ENCODE measurements at places on chromosomes 6 and 20. TPM values are rescaled to one million over a fixed set of nuclear protein-coding genes. Genes with fewer than 3 reads are reported as not detected.

DNA sequence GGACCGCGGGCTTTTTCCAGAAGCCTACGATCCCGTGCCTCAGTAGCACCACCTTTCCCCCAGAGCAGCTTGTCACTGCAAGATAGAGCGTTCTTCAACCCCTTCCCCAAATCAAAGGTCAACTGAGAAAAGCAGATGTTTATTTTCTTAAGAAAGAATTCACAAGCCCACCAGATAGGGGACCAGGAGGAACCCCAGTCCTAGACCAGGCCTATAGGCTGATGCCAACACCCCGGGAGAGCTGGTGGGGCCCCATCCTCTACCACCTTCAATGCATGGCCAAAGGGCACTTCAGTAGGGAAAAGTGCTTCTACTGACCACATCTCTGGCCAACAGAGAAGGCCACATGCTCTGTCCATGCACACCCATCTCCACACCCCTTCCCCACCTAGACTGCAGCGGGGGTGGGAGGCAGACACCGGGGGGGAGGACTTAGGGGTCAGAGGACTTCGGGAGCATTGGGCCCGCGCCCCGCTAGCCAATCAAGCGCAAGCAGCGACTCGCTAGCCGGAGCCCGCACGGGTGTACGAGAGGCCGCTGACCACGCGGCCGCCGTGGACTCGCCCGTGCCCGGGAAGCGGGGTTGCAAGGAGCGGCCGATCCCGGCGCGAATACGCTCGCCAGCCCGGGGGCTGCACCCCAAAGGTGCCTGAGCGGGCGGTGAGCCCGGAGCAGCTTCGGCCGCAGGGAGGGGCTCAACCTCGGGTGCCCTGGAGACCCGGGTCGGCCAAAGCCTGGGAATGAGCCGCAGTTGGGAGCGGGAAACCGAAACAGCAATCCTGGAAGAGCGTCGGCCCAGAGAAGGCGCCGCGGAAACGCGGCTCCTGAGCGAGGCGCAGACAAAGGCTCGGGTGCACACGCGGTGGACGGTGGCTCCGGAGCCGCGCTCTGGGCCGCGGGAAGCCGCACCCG, 2.8 kb downstream of the PDE10A start:
- H3K36me3 ChIP-seq, result no peaks in the 10 kb centered on the region
- H3K4me1 ChIP-seq, result no peaks in the 10 kb centered on the region
- no peak overlapping the region for H3K27ac ChIP-seq
- H3K27me3 ChIP-seq, result peaks cover 11% of the 10 kb centered on the region

- DNase-seq, result no peak
- H3K36me3 ChIP-seq, result peaks cover 6% of the 10 kb centered on the region
- H3K27ac ChIP-seq, result no peak overlapping the region
- H3K4me1 ChIP-seq, result no peaks in the 10 kb centered on the region
Observed at GRCh38 chr20:34949120-34949519, 6.5 kb downstream of the GSS start.

GRCh38 chr20:36606158-36607066, 833 bp downstream of the RAB5IF start:
- peak; percentile 29 for DNase-seq
- H3K4me1 ChIP-seq, result no peaks in the 10 kb centered on the region
- H3K27me3 ChIP-seq, result no peaks in the 10 kb centered on the region
- H3K27ac ChIP-seq, result peak overlapping the region; percentile 89
- peaks cover 14% of the 10 kb centered on the region for H3K36me3 ChIP-seq

DNA sequence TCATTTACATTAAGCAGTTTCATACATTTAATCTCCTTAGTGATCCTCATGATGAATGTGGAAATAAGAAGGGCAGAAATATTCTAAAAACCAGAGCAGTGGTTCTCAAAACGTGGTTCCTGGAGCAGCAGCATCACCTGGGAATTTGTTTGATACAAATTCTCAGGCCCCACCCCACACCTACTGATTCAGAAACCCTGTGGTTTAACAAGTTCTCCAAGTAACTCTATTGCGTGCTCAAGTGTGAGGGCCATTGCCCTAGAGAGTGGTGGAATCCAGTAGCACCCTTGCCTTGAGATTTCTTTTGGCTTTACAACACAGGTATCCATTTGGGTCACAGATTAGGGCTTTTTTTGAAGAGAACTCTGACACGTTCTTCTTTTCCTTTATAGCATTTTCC, 354.6 kb upstream of the FLRT3 start:
- no peak overlapping the region for H3K27ac ChIP-seq
- H3K4me3 ChIP-seq, result no peak overlapping the region
- H3K36me3 ChIP-seq, result no peaks in the 10 kb centered on the region
- no peak for DNase-seq

OPRL1 gene
- 1.6 TPM for total RNA-seq

DNA sequence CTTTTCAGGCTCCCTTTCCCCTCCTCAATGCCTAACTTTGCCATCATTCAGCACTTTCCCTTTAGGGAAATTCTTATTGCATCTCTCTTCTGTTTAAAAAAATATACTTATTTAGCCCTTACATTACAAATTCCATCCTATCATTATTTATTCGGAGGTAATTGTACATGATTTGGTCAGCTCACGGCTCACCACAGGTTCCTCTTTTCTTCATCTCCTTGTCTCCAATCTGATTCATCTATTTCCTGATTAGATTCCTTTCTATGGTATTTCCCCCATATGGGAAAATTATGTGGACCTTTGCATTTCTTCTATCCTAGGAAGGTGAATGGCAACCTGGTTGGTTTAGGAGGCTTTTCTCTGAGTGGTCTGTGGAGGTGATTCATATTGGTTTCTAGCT, 12.9 kb upstream of the EMILIN3 start:
- no peaks in the 10 kb centered on the region for H3K27me3 ChIP-seq
- no peak overlapping the region for H3K27ac ChIP-seq
- H3K4me3 ChIP-seq, result no peak overlapping the region
- no peaks in the 10 kb centered on the region for H3K4me1 ChIP-seq
- DNase-seq, result no peak
- no peaks in the 10 kb centered on the region for H3K36me3 ChIP-seq

DNA sequence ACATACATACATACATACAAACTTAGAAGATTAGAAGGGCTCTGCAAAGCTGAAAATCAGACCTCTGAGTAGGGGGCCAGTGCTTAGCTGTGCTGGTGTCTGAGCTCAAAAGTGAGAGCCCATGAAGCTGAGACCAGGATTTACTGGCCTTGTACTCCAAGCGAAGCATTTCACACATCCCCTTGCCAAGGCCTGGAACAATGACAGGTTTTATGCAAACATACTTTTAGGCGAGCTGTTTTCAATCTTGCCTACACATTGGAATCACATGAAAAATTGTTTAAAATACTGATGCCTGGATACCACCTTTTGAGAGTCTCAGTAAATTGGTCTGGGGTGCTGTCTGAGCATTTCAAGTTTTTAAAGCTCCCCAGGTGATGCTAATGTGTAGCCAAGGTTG, 80.9 kb upstream of the SRSF6 start:
- H3K27ac ChIP-seq, result no peak overlapping the region
- no peak overlapping the region for H3K4me3 ChIP-seq
- H3K27me3 ChIP-seq, result peaks cover 2% of the 10 kb centered on the region
- no peaks in the 10 kb centered on the region for H3K36me3 ChIP-seq

GRCh38 chr6:158597565-158597964, 37.7 kb downstream of the TMEM181 start:
- no peak for DNase-seq
- no peak overlapping the region for H3K27ac ChIP-seq
- no peaks in the 10 kb centered on the region for H3K27me3 ChIP-seq
- no peaks in the 10 kb centered on the region for H3K36me3 ChIP-seq

TAGAP gene
- 8.9 TPM for total RNA-seq

GRCh38 chr6:15905488-15906419, 223.1 kb upstream of the MYLIP start:
- DNase-seq, result no peak
- H3K27me3 ChIP-seq, result no peaks in the 10 kb centered on the region
- no peak overlapping the region for H3K27ac ChIP-seq
- H3K36me3 ChIP-seq, result no peaks in the 10 kb centered on the region
- H3K4me1 ChIP-seq, result no peaks in the 10 kb centered on the region

GRCh38 chr6:113560376-113560775, 296.8 kb upstream of the MARCKS start:
- peaks cover 12% of the 10 kb centered on the region for H3K4me1 ChIP-seq
- no peak overlapping the region for H3K27ac ChIP-seq
- no peak for DNase-seq
- no peaks in the 10 kb centered on the region for H3K27me3 ChIP-seq

DNA sequence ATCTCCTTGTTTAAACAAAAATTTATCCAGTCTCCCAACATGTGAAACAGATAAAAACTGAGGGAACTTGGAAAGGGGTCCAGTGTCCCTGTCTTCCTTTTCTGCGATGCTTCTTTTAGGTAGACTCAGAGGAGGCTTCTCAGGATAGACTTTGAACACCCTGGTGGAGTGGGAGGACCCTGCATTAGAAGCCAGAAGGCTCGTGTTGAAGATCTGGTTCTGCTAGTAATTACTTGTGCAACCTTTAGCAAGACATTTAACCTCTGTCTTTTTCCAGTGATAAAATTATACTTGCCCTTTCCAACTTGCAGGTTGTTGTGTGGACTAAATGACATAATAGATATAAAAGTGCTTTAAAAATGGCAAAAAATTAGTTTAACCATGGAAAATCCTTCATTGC, 67.1 kb upstream of the PREP start:
- H3K4me3 ChIP-seq, result no peak overlapping the region
- H3K27ac ChIP-seq, result no peak overlapping the region
- H3K4me1 ChIP-seq, result no peaks in the 10 kb centered on the region

DNA sequence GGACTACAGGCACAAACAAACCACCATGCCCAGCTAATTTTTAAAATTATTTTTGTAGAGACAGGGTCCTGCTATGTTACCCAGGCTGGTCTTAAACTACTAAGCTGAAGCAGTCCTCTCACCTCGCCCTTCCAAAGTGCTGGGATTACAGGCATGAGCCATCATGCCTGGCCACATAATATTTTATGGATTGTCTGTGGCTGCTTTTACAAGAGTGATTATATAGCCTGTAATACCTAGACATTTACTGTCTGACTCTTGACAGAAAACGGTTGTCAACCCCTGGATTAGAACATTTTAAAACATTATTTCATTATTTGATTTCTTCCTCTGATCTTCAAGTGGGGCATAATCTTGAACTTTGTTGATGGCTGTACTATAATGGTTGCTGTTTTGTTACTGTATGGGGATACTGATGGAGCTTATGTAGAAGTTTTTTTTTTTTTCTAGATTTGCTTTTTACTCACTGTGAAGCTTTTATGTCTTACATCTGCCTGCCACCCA, 14.3 kb downstream of the PARD6B start:
- H3K4me1 ChIP-seq, result no peaks in the 10 kb centered on the region
- H3K36me3 ChIP-seq, result no peaks in the 10 kb centered on the region
- H3K4me3 ChIP-seq, result no peak overlapping the region
- no peak overlapping the region for H3K27ac ChIP-seq
- no peaks in the 10 kb centered on the region for H3K27me3 ChIP-seq

GDAP1L1 gene
- not detected for total RNA-seq

SEC63 gene
- total RNA-seq, result 102 TPM

- H3K4me1 ChIP-seq, result no peaks in the 10 kb centered on the region
- no peak for DNase-seq
- no peak overlapping the region for H3K4me3 ChIP-seq
- H3K36me3 ChIP-seq, result no peaks in the 10 kb centered on the region
- H3K27ac ChIP-seq, result no peak overlapping the region
- H3K27me3 ChIP-seq, result no peaks in the 10 kb centered on the region
Observed at GRCh38 chr20:53972179-53972578, 98.2 kb downstream of the BCAS1 start.

DNA sequence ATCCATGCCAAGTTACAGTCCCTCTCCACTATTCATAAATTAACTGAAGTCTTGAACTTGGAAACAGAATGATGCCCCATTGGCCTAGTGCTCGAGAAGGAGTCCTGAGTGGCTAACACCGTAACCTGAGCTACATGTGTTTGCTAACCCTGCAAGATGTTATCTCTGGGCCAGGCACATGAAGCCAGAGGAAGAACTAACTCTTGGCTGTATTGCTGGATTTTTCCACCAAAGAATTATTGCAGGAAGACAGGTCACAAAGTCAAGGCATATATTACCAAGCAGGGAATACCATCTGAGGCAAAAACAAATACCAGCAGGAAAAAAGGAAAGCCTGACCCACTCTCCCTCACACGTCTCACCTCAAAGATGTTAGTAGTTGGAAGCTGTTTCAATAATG, 148.9 kb upstream of the PHACTR1 start:
- H3K4me3 ChIP-seq, result no peak overlapping the region
- no peaks in the 10 kb centered on the region for H3K4me1 ChIP-seq
- no peaks in the 10 kb centered on the region for H3K36me3 ChIP-seq

DNA sequence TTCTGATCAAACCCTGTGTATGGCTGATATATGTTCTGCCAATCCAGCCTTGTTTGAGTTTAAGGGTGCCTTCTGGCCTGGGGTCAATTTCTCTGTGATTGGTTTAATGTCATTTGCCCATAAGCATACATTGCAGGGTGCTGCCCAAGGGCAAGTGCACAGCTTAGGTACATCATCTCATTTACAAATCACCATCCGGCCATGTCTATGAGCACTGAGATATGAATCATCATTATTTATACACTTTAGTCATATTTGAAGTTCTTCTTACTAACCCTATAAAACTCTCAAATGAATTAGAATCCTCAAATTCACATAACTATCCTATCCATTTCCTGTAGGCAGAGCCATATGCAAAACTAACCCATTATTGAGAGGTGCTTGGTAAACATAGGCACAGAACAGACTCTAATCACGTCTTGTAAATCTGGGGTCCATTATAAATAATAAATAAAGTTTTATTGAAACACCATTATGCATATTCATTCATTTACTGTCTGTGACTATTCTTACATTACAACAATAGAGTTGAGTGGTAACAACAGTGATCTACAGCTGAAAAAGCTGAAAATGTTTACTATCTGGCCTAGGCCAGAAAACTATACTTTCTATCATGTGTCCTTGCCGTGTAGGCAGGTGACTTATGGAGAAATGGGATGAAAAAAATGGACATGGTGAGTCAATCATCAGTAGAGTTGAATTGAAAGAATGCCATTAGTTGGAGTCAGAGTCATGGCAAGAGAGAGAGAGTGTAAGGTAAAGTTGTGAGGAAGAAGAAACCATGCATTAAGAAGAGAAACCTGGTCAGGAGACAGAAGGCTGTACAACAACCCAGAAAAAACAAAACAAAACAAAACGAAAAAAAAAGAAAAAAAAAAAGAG, 25.0 kb downstream of the KCNQ5 start:
- H3K4me3 ChIP-seq, result no peak overlapping the region
- no peak for DNase-seq
- no peaks in the 10 kb centered on the region for H3K27me3 ChIP-seq
- no peaks in the 10 kb centered on the region for H3K36me3 ChIP-seq
- H3K4me1 ChIP-seq, result no peaks in the 10 kb centered on the region

DNA sequence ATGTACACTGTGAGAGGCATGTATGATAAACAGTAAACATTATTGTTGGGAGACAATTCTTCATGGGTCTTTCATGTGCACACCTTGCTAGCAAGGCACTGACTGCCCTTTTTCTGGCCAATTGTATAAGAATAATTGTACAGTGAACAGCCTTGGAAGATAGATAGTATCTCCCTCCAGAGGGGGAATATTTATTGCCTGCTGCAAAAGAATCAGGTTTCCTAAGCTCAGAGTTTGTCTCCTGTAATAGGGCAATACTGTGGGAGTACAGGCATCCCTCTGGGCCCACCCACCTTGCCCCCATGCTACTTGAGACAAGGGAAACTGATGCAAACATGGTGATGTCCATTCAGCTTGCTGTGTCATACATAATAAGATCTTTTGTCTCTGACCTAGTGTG, 442.2 kb downstream of the HDGFL1 start:
- no peak for DNase-seq
- no peak overlapping the region for H3K4me3 ChIP-seq
- no peaks in the 10 kb centered on the region for H3K4me1 ChIP-seq
- no peaks in the 10 kb centered on the region for H3K36me3 ChIP-seq

Measured in lung (tissue), 17 donors.